ENCODE measurements at places on chromosomes 5 and 9. TPM values are rescaled to one million over a fixed set of nuclear protein-coding genes. Genes with fewer than 3 reads are reported as not detected.

The C9orf50 gene
- not detected for total RNA-seq

The SOX30 gene
- not detected for total RNA-seq

The C5orf15 gene
- 72.3 TPM for total RNA-seq

The NCS1 gene
- 85.4 TPM for total RNA-seq

The ABO gene
- total RNA-seq: 26.9 TPM

The PDCD1LG2 gene
- total RNA-seq: 2.1 TPM

The IL4 gene
- total RNA-seq: not detected

The TMEM252 gene
- total RNA-seq: not detected

The GALT gene
- total RNA-seq: 76.5 TPM

The GFI1B gene
- total RNA-seq: not detected

The ADGRD2 gene
- total RNA-seq: not detected

The ADAMTSL2 gene
- total RNA-seq: 9.3 TPM

The TDRD7 gene
- total RNA-seq: 12.4 TPM

The KIF12 gene
- total RNA-seq: 13.4 TPM

The ZNF879 gene
- 7.7 TPM for total RNA-seq
